ENCODE measurements at places on chromosomes 4 and X.

GRCh38 chr4:164847967-164848649 is 28.9 kb upstream of the APELA start:
- DNase-seq: no peak

- no peak for DNase-seq
Observed at GRCh38 chr4:168605411-168605810, 108.6 kb downstream of the PALLD start.

- DNase-seq: no peak
Observed at GRCh38 chr4:182904211-182904761, 12.9 kb downstream of the DCTD start.

GRCh38 chr4:29043411-29043810 is 1676.8 kb upstream of the PCDH7 start:
- no peak for DNase-seq

DNA sequence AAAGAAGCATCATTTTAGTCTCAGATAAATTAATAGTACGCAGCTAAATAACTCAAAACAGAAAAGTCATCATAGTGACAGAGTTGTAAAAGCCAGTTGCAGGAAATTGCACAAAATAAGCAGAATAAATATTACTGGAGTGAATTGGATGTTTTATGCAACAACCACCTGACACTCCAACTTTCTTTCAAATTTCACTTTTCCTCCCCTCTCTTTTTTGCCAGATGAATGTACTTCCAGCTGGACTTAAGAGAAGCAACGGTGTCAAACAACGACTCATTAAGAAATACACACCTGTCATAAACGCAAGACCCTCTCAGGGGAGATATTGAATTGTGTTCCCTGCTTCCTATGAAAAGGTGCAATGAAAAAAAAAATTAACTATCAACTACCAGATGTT is 120.2 kb upstream of the HCCS start:
- no peak for DNase-seq

- no peak for DNase-seq
Observed at GRCh38 chr4:170089274-170089667, 485 bp downstream of the AADAT start.

GRCh38 chr4:144518181-144518895 is 127.6 kb upstream of the HHIP start:
- no peak for DNase-seq

GRCh38 chr4:45580334-45580733 is 543.5 kb downstream of the GABRG1 start:
- no peak for DNase-seq

DNA sequence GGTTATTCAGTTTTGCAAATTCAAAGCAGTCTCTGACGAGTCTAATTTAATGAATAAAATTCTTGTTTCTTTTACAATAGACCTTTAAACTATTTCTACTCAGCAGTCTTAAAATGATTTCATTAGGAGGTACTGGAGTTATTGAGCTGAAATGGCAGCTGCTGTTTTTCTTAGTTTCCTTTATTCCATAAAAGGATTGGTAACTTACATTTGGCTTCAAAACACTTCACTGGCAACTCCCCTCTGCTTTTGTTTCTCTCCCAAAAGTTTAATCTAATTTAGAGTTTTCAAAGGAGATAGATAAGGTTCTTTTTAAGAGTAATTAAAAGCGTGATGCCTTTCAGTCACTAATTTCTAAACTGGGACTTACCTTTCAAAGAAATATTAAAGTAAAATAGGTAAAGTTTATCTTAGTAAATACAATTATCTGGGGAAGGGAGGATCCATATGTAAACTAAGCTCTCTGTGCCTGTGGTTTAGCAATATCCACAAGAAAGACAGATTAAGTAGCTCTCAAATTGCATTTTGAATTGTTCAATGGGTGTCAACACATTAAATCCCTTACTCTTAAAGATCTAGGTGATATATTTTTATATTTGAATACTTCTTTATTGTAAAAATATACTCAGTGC is 17.1 kb upstream of the PCDH10 start:
- no peak for DNase-seq

DNA sequence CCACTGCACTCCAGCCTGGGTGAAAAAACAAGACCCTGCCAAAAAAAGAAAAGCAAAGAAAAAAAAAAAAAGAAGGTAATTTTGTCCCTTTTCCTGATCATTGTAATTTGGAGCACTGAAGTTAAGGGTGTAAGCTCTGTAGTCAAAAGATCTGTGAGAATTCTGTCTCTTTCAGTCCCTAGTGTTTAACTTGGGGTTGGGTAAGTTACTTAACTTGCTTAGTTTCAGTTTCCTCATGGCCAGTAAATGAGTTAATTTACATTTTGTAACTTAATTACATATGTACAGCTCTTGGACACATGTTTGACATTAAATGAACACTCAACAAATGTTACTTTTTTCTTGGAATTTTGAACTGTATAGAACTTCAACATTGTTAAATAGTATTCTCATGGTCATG is 10.9 kb upstream of the UBE2K start:
- DNase-seq: no peak

- no peak for DNase-seq
Observed at GRCh38 chr4:3766036-3766784, at the start of gene ADRA2C. Gene ADRA2C, plus strand, starts transcription at chr4:3766385. Its CDS starts 222 bp downstream, at chr4:3766607.

GRCh38 chrX:28693101-28693500 is 105.9 kb downstream of the IL1RAPL1 start:
- DNase-seq: no peak

GRCh38 chr4:32840461-32841189 is 2120.5 kb downstream of the PCDH7 start:
- no peak for DNase-seq

- DNase-seq: peak; percentile 61
Observed at GRCh38 chrX:48540028-48540375, 488 bp downstream of the TBC1D25 start.

- DNase-seq: no peak
Observed at GRCh38 chrX:136447308-136447707, 40.4 kb upstream of the BRS3 start.

DNA sequence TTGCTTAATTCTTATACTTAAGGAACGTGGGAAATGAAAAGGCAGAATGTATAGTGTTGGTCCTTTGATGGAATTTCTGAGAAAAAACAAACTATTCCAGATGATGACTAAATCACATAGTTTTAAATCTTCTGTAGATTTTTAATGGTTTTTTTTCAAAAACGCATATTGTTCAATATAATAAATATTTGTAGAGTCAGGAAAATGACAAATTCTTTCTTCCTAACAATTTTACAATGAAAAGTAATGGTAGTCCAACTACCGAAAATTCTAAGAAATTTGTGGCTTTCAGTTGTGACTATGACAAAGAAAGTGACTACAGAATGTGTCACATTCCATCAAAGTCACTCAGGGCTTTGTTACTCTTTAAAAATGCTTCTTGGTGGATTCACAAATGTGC is 164.8 kb upstream of the PITX2 start:
- DNase-seq: no peak

GRCh38 chr4:63607169-63607872 is 801.9 kb downstream of the TECRL start:
- DNase-seq: no peak

DNA sequence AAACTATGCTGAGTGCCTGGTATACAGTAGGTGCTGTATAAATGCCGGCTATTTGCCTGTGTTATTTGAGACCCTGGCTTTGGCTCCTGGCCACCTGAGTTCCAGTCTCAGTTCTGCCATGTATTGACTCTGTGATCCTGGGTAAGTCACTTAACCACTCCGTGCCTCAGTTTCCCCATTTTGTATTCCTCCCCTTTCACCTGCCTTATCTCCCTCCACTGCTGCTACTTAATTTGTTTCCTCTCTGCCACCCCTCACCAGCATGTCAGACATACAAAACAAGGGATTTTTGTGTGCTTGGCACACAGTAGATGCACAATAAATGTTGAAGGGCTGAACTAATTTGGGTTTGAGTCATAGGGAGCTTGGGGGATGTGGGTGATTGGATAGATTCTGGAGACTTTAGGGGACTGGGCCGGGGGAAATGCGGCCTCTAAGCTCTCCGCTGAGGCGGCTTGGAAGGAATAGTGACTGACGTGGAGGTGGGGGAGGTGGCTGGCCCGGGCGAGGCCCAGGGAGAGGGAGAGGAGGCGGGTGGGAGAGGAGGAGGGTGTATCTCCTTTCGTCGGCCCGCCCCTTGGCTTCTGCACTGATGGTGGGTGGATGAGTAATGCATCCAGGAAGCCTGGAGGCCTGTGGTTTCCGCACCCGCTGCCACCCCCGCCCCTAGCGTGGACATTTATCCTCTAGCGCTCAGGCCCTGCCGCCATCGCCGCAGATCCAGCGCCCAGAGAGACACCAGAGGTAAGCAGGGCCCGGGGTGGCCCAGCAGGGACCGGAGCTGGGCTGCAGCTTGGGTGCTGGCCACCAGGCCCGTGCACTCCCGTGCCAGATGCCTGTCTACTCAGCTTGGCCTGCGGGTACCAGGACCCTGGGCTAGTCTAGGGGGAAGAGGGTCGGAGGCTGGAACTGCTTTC is at the start of gene TIMP1:
Gene TIMP1, plus strand, starts transcription at position 706 of the 917 bp plus-strand sequence. CDS start 980 bp downstream, outside the sequence.
- peak; percentile 56 for DNase-seq
